ENCODE measurements at places on chromosomes 6 and 20. TPM values are rescaled to one million over a fixed set of nuclear protein-coding genes. Genes with fewer than 3 reads are reported as not detected.

DNA sequence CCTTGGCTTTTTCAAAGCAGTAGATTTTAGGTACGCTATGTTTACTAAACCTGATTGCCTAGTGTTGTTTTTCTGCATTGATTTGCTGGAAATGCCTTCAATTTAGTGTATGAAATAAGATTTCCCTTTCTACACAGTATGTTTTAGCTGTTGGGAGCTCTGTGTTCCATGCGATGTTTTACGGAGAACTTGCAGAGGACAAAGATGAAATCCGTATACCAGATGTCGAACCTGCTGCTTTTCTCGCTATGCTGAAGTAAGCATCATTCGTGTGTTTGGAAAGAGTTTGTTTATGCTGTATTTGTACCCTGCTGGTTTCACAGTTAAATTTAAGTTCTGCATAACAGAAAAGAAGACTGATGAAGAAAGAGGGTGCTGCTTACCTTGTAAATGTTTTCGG lies 1.9 kb downstream of the BTBD3 start:
- DNase-seq, result no peak

DNA sequence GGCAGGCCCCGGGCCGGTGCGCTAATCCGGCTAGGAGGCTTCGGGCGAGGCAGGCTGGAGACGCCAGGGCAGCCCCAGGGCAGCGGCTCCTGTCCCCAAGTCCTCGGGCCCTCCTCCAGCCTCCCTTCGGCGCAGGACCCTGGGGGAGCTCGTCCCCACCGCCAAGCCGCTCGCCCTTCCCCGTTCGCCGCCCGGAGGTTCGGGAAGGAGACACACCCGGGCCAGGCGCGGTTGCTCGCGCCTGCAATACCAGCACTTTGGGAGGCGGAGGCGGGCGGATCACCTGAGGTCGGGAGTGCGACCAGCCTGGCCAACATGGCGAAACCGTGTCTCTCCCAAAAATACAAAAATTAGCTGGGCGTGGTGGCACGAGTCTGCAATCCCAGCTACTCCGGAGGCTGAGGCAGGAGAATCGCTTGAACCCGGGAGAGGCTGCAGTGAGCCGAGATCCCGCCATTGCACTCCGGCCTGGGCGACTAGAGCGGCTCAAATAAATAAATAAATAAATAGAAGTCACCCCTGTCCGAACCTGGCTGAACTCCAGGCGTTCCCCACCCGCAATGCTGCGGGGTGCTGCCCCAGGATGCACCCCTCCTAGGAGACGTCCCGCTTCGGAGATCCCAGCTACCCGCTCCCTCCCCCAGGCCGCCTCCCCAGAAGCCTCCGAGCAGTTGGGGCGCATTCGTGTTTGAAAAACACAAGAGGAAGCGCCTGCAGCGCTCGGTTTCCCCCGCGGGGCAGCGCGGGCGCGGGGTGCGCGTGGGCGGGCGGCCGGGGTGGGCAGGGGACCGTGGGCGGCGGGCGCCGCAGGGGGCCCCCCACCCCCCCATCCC lies 27.5 kb downstream of the SERPINB9 start:
- no peak for DNase-seq

- no peak for DNase-seq
These were observed 13.8 kb upstream of the HLA-G start for GRCh38 chr6:29813809-29814208.

DNA sequence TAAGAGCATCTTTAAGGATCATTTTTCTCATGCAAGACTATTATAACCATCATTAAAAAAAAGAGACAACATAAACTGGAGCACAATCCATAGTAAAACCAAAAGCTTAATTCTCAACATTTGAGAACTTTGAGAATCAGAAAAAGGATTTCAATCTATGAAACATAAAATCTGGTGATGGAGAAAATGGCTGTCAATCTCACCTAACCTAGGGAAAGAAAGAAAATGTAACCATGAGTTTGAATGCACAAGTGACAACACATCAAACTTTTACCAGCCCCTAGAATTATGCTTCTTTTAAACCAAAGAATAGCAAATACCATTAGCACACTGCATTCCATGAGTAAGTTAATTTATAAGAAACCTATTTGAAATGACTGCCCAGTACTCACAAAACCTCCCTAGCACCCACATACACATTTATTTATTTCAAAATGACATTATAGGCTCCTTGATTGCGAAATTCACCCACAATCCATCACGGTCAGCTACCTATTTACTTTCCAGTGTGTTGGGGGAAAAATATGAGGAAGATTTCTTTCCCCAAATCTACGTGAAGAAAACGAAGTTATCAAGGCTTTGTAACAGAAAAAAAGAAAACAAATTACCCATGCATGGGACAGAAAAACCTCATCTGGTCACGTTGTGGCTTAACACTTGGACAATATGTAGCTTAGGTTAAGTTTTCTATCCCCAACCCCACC lies 828 bp downstream of the ASCC3 start:
- no peak for DNase-seq

DNA sequence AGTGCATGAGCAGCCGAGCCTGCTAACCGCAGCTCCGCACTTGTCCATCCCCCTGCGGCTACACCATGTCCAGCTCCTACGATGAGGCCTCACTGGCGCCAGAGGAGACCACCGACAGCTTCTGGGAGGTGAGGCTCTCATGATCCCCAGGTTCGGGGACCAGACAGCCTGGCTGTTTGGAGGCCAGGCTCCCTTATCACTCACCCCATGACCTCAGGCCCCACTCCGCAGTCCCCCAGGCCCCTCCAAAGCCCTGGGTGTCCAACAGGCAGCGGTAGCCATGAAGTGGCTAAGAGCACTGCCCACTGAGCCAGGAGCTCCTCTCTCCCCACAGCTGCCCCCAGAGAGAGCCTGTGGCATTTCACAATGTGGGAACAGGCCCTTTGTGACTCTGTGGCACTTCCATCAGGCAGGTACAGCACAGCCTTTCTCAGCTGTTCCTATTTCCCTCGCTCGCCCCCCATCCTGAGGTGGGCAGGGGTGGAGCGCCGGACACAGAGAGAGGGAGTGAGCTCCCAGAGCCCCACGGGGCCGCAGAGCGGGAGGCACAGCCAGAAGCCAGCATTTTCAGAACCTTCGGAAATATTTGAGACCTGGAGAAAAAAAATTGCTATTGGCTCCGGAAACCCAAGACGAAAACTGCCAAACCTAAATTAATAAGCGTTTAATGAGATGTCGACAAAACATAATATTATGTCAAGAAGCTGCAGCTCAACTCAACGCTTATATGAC lies 29.7 kb downstream of the SPDEF start:
- no peak for DNase-seq

HSPA1L gene
- total RNA-seq, result 2.2 TPM

MROH8 gene
- 1.1 TPM for total RNA-seq

RUNX2 gene
- total RNA-seq, result 12.7 TPM

Data from activated T-helper 1 cell treated with anti-CD3 and anti-CD28 coated beads, Interleukin-12 subunit alpha, Interleukin-12 subunit beta, Interleukin-2, Interleukin-4 antibody, amounts not matched to agents 30 ng/mL and 10 ng/mL and 1 ng/mL, durations not matched to agents 14 hours and 24 hours and 36 hours (primary cell).